SK-MEL-5 (cell line): ENCODE measurements at places on chromosomes 2 and 18.

- no peak for DNase-seq
Measured at GRCh38 chr2:105779394-105779793, 34.7 kb downstream of the NCK2 start.

GRCh38 chr2:181311837-181312236 is 145.3 kb upstream of the ITGA4 start:
- no peak for DNase-seq

GRCh38 chr18:3294435-3295080 is 32.6 kb downstream of the MYL12B start:
- DNase-seq = no peak

- no peak for DNase-seq
Measured at GRCh38 chr2:192016265-192016664, 169.4 kb upstream of the CAVIN2 start.

GRCh38 chr2:169001116-169001815 is 29.9 kb downstream of the ABCB11 start:
- DNase-seq = no peak

- no peak for DNase-seq
Measured at GRCh38 chr2:198383392-198383791, 579.0 kb downstream of the PLCL1 start.

DNA sequence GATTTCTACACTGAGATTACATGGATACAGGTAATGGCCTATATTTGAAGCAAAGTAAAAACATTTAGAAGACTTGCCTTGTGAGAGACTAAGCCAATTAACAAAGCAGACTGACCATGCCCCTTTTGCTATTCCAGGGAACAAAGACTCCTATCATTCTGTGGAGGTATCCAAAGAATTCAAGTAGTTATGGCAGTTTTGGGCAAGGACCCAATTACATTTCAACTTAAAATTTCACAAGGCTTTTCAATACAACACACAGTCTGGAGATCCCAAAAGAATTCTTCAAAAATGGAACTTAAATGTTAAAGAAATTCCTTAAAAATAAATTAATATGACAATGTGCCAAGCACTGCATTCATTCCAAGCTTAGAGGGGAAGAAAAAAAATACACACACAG is 109.2 kb upstream of the CHRNA1 start:
- DNase-seq = peak; percentile 62

GRCh38 chr2:203383038-203383437 is 54.8 kb downstream of the ABI2 start:
- no peak for DNase-seq

DNA sequence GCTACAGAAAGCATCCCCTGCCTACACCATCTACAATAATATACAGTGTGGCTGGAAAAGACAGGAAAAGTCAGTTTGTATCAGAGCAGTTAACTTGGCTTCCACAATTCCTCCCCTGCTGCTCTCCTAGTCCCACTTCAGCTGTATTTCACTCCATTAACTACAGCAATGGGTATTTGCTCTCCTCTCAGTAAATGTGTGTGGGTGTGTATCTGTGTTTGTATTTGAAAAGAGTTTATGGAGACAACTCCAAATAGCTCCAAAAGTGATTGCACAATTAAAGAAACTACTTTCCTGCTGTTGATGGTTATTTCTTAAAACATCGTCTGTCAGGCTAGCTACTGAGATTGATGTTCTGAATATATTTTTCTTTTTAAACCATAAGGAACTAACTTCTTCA is 333.7 kb upstream of the FIGN start:
- DNase-seq = no peak

DNA sequence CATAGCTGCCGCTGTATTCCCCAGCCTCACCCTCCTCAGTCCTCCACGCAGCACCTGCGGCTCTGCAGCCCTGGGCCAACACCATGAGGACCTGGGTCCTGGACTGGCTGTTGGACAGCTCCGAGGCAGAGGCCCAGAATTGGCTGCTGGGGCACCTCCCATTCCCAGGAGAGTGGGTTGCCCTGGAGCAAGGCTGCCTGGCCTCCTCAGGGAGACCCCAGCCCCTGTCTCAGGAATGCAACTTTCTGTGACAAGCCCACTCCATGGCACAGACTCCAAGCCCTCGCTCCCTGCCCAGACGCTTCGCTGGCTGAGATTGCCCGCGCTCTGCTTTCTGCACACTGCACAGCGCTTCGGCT is 33.0 kb downstream of the CYP26B1 start:
- DNase-seq = no peak

DNA sequence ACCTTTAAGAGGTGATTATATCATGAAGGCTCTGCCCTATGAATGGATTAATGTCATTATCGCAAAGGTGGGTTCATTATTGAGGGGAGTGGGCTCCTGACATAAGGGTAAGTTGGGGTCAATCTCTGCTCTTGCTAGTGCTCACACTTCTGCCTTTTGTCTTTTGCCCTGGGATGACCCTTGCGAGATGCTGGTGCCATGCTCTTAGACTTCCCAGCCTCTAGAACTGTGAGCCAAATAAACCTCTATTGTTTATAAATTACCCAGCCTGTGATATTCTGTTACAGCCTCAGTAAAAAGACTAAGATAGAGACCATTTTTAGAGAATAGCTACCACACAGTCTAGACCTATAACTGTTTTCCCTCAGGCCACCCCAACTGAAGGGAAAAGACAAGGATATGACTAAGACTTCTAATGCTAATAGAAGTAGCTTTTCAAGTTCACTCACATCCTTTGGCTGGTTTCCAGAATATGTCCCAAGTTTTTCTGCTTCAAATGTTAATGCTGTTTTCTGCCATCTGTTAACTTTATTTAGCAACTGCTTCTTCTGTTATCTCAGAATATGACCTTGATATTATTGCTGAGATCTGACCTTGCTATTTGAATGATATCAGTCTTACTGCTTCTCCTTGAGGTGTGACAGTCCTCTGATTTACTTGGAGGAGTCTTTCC is 65.1 kb upstream of the STAM2 start:
- DNase-seq = peak; percentile 34

GRCh38 chr2:232328516-232329460 is 49.8 kb upstream of the ALPP start:
- no peak for DNase-seq

DNA sequence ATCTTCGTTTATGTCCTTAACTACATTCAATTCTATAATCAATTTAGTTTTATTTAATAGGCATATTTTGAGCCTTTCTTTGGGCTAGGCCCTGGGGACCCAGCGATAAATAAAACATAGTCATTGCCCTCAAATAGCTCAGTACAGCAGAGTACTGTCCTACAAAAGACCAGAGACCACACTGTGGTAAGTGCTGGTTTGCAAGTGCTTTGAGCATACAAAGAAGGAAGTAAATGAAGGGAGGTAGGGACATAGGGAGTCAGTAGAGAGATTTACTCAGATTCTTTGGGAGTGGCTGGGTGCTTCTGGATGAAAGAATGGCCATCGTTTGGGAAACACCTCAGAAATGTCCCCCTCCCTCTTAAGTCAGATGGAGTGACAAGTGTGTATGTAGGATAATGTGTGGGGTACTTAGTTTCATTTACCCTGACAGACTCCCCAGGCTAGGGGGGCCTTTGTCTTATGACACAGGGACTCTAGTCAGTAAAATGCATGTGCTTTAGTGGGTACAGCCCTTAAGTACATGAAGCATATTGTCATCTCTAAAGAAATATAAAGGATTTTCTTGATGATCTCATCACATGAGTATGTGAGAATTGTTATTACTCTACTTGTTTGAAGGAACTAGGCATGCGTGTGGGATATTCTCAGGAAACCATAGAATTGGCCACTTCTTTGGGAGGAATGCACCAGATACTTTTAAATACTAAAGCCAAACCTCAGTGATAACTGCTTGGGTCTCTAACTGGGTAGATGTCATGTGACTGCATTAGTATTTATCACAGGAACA is 35.1 kb downstream of the MAPRE2 start:
- DNase-seq = no peak

DNA sequence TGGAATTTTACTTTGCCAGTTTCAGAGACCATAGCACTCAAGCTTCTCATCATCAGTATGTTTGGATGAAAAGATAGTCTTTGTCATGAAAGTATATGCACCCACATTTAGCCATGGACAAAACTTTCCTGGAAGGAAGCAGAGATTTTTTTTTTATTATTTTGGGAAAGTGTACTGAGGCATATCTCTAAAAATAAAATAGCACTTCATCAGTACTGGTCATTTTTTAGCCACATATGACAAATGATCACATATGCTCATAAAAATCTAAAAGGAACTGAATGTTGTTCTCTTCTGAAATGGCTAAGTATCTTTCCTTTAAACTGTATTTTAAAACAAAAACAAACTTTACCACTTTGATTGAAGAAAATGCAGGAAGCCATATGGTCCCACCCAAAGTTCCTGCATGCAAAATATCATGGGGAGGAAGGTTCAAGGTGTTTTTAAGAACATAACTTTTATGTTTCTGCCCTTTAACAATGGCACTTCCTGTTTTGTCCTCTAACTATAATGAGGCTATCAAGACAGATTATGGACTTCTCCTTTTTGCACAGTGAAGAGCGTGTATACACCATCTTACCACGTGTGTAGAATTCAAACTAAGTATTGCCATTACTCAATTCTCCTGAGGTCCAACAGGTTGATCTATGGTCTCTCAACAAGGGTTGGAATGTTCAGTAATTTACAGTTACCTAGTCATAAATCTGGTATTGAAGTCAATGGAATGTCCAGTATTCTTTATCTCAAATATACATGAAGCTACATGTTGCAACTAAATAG is 77.1 kb upstream of the SLC39A10 start:
- DNase-seq = no peak

DNA sequence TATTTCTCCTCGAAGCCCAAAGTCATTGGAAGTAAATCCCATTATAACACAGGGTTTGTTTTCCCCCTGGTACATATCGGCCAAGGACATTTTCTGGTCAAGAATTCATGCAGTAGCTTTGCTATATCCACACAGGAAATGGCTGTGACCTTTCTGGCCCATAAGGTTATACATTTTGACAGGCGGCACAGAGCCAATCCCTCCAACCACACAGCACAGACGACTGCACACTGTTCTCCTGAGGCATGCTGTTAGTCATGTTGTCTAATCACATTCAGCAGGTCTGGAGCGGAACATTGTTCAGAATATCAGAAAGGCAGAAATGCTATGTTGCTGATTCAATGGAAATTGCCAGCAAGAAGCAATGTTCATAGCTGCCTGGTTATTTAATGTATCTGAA is 742.3 kb upstream of the SLC8A1 start:
- DNase-seq = peak; percentile 66

- DNase-seq = no peak
Measured at GRCh38 chr2:182064019-182064778, 78.5 kb downstream of the PPP1R1C start.

DNA sequence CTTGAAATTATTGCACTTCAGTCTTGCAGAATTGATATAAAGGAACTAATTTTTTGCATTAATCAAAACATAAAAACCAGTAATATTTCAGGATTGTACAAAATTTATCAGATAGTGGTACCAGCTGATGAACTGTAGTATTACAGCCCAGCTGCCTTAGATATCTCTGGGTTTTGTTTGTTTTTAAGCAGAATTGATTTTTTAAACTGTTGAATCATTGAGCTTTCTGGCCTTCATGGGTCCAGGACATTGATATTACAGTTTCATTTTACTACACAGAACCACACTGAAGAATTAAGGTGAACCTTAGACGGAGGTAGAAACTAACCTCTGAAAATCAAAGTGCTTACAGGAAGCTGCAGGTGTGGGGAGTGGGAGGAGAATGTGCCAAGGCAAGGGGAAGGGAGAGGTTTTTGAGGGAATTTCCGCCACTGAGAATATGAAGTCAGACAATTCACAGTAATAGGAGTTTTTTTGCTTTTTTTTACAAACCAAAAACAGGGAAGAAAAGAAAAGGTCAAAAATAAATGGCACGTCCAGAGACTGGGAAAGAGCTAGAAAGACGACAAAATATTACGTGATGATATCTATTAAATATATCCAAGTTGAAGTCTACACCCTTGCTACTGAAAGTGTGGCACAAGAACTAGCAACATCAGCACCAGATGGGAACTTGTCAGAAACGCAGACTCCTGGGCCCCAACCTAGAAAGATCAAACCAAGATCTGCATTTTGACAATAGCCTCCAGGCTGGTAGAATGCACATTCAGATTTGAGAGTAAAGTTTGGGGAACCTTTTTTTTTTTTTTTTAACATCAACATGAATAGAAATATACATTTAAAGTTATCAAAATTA is 40.8 kb upstream of the SPAG16 start:
- DNase-seq = no peak

DNA sequence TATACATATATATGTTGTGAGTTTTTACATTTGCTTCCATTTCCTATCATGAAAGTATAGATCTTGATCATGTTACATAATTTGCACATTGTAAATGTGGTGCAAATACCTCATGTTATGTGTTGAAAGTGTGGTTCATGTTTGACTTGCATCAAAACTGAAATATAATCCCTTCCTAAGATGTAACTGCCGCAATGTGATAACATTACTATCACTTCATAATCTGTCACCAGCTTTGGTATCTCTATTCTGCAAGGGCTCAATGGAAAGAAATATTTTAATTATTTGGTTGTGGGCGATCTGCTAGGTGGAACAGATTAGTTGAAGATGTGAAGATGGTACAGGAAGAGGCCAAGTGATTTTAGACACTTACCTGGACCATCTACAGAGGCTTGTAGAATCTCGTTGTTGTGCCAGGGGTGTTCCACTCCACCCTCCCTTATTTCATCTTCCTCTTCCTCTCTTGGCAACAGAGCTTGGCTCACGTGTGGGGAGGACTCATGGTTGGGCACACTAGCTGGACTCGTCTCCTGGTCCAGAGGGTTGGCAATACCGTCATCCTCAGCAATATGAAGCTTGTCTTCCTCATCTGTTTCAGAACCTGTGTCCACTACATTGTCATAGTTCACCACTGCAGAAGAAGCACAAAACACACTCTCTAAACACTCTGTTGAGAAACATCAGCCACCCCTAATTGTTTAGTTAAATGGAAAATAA is 90.4 kb downstream of the ZEB2 start:
- no peak for DNase-seq

- no peak for DNase-seq
Measured at GRCh38 chr2:159012142-159012541, 43.7 kb downstream of the TANC1 start.

GRCh38 chr2:63888490-63889402 is 47.0 kb downstream of the UGP2 start:
- DNase-seq = peak; percentile 74

DNA sequence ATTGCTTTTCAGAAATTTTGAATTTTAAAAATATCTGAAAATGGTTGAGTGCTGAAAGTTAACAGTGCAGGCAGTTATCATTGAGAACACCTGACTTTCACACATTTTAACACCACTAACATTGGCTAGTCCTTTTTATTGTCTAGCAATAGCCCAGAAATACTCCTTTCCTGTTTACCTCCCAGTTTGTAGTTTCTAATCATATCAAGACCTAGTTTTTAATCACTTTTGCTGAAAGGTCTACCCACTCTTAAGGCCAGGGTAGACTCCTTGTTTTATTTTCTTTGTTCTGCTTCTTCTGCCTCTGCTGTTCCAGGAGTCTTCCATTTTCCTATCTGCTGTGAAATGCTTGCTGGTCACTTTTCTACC is 72.1 kb downstream of the UBE2E3 start:
- DNase-seq = no peak
